Esophagus muscularis mucosa (tissue), 4 donors: ENCODE measurements at places on chromosomes 13 and 19. TPM values are rescaled to one million over a fixed set of nuclear protein-coding genes. Genes with fewer than 3 reads are reported as not detected.

DNA sequence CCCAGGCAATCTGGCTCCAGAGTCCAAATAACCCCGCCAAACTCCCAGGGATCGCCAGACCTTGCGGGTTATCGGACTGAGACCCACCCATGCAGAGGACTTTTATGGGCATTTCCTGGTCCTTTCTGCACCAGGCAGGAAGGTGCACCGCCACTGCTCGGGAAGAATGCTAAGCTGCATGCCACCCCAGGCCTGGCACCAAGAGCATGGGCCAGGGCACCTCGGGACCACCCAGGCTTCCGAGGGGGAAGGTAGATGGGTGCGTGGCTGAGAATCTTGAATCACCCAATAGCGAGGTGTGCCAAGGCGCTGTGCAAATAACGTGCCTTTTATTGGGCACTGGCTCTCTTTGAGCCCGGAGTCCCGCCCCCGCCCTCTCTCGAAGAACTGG lies 422 bp upstream of the ZNF575 start:
- no peak for DNase-seq

DNA sequence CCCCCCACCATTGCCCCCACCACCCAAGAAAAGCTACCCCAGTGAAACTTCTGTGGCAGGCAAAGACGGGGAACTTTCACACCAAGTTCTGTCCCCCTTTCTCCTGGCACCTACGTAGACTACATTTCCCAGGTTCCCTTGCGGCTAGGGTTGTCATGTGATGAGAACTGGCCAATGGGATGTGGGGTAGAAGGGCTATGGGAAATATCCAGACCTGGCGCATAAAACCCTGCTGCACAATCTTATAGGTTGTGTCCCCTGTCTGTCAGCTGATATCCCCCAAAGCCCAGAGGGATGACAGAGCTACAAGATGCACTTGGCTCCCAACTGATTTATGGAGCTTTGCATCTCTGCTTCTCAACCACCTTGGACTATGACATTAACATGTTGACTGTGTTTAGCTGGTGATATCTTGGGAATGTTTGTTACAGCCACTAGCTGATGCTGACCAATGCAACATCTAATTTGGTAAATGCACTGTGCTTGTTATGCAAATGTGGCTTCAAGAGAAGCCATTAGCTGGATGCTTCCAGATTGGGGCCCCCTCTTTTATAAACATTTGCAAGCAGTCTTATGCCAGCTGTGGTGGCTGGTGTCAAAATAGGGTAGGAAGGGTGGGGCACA lies 6.1 kb downstream of the SH2D3A start:
- DNase-seq, result no peak

DNA sequence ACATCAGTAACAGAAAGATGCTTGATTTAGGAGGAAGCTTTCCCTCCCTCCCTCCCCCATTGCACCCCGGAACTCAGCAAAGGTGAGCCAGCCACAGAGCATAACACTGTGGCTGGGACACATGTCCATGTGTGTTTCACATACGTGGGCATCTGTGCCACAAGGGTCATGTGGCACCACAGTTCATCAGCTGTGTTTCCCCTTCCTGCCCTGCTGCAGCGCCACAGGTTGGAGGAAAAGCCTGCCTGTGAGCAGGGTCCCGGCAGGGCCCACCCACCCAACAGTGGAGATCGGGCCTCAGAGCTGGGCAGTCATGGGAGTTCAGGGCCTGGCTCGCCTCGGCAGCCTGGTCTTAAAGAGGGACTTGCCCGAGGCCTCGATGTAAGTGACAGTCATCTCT lies 2.8 kb downstream of the ACP5 start:
- no peak for DNase-seq

The PSG11 gene
- not detected for total RNA-seq
